SW480 (cell line): ENCODE measurements at places on chromosomes 4 and X.

- no peak for DNase-seq
These were observed 67.0 kb downstream of the SEL1L3 start for GRCh38 chr4:25795566-25796454.

- DNase-seq, result no peak
These were observed 281.6 kb downstream of the SLC7A11 start for GRCh38 chr4:137960371-137961050.

- no peak for DNase-seq
These were observed 261.1 kb upstream of the PLCXD1 start for GRCh38 chrX:19912-20571.

GRCh38 chr4:98685225-98686042 lies 27.0 kb upstream of the TSPAN5 start:
- no peak for DNase-seq

DNA sequence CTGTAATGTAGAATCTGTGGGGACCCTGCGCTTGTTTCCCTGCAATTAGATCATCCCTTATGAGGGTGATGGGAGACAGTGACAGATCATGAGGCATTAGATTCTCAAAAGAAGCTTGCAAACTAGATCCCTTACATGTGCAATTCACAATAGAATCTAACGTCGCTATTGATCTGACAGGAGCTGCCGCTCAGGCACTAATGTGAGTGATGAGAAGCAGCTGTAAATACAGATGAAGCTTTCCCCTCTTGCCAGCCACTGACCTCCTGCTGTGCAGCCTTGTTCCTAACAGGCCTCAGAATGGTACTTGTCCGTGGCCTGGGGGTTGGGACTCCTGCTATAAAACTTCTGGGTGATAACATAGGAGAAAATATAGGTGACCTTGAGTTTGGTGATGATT lies 1076.8 kb downstream of the PDHA2 start:
- DNase-seq, result no peak

- no peak for DNase-seq
These were observed 37.7 kb upstream of the ENPP6 start for GRCh38 chr4:184255361-184255760.

DNA sequence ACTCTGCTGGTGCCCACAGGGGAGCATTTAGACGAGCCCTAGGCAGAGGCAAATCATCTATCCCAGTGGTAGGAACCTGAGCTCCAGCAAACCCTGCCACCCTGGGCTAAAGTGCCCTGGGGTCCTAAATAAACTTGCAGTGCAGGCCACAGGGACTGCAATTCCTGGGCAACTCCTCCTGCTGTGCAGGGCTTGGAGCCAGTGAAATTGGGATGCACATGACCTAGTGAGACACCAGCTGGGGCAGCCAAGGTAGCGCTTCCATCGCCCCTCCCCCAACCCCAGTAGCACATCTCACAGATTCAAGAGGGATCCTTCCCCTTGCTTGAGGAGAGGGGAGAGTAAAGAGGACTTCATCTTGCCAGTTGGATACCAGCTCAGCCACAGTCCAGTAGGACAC lies 44.1 kb downstream of the CHRNA9 start:
- no peak for DNase-seq

GRCh38 chr4:165621983-165622382 lies 243.2 kb downstream of the CPE start:
- DNase-seq, result no peak

DNA sequence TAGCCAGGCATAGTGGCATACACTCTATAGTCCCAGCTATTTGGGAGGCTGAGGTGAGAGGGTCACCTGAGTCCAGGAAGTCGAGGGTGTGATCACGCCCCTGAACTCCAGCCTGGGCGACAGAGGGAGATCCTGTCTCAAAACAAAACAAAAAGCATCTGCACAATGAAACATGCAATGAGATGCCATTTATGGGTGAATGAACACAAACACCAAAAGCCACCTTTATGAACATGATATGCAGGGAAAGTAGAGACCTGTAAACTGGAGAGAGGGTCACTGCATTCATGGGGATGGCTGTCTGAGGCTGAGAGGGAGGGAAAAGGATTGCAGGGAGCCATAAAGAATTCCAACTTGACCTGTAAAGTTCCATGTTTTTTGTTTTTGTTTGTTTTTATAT lies 70.7 kb downstream of the EVC start:
- DNase-seq, result no peak

DNA sequence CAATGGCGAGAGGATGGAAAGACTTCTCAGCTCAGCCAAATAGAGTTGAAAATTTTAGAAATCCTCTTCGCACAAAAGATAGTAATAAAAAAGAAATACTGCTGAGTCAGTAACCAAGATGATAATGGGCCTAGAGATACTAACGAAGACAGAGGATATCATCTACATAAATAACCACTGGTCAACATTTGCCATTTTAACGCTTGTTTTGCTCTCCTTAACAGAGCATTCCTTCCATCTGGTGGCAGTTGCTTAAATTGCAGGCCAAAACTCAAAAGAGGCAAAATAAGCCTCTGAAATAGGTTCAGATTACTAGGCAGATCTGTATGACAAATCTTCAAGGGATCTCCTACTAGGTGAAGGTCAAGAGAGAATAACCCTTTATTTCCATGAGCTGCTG lies 51.7 kb upstream of the MCF2 start:
- peak; percentile 2 for DNase-seq

DNA sequence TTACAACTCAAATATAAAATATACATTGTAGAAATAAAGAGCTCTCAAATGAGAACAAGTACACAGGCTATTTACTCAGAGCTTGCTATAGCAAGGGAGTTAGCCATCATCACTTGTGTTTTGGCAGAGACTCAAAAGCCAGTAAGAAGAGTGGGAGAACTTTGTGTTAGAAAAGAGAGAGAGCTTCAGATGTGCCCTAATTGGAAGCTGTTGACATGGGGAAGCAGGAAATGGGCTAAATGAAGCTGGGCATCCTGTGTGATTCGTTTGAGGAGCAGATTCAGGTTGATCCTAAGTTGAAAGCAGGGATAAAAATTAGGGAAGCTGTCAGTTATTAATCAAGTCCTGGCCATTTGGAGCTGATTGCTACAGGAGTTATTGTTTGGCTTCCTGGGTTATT lies 207.4 kb upstream of the MAOA start:
- DNase-seq, result no peak

GRCh38 chrX:21683941-21684340 lies 25.8 kb upstream of the KLHL34 start:
- peak; percentile 10 for DNase-seq

DNA sequence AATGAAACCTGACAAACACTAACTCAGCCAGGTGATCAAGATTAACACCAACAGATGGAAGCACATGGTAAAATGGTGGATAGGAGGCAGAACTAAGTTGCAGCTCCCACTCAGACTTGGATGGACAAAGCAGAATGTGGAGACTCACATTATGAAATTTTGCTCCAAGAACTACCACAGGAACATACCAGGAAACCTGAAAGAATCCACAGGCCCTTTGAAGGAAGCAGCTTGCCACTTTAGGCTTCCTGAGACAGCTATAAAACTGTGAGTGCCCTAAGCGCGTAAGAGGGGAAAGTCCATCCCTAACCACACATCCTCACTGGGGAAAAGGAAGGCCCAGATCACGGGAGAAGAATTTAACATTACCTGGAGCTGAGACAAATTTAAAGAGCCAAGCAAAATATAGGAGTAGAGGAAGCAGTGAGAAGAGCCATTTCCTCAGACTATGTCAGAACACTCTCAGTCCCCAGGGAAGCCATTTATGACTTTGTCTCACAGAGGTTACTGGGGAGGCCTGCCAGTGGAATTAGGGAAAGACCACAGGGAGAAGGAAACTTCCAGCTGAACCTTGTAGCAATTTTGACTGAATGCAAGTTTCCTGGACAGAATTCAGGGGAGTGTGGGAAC lies 224.5 kb downstream of the TEX13C start:
- no peak for DNase-seq

- DNase-seq, result no peak
These were observed 57.4 kb upstream of the PITX2 start for GRCh38 chr4:110680265-110680664.

GRCh38 chr4:1768367-1769034 lies 24.6 kb upstream of the FGFR3 start:
- no peak for DNase-seq

- DNase-seq, result no peak
These were observed 45.5 kb upstream of the LCORL start for GRCh38 chr4:18067031-18067430.

DNA sequence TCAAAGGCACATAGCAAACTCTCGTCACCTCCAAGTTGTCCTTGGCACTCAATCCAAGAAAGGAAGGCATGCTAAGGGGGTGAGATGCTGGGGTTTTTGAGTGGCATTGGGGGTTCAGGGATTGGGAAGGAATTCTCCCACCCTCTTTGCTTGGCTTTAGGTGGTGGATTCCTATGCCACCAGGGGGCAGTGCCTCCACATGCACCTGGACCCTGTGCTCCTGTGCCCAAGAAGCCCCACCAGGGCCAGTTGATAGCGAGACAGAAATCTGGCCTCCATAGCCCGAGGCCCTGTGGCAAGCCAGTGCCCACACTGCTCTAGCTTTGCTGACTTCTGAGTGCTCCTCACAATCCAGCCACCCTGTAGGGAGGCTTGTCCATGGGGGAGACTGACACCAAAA lies 2.0 kb upstream of the FATE1 start:
- peak; percentile 17 for DNase-seq

DNA sequence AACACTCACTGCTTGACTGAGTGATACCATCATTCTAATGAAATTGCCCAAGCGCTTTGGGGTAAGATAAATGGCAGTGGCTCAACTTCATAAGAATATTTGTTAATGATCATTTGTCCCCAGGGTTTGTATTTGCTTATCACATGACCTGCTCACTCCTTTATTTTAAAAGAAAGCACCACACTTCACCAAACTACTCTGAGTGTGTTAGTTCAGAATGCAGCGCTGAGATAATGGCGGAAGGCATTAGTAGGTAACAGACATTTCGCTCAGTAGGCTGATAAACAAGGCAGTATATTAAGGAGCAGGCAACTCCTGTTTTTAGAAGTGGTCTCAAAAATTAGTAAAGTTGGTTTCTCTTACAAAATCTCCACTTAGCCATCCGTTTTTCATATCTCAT lies 1.6 kb downstream of the SNX25 start:
- no peak for DNase-seq

GRCh38 chr4:4333265-4333706 lies 43.2 kb downstream of the ZBTB49 start:
- peak; percentile 78 for DNase-seq

- no peak for DNase-seq
These were observed 7.9 kb upstream of the FGF13 start for GRCh38 chrX:138719396-138719795.

GRCh38 chr4:10175626-10176025 lies 59.0 kb upstream of the WDR1 start:
- no peak for DNase-seq

DNA sequence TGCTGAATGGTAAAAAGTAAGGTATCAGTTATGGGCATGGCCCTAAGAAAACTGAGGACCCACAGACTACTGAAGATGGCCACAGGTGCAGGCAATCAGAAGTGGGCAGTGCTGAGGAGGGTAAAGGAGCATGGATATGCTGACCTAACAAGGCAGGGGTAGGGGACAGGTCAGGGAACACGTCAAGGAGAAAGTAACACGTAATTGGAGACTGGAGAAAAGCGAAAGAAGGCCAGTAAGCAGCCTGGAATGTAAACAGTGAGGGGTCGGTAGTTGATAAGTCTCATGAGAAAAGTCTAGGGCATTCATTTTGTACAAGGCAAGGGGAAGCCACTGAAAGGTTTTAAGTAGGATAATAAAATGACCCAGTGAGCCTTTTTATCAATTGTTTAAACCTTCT lies 153.3 kb downstream of the PRDM5 start:
- no peak for DNase-seq

DNA sequence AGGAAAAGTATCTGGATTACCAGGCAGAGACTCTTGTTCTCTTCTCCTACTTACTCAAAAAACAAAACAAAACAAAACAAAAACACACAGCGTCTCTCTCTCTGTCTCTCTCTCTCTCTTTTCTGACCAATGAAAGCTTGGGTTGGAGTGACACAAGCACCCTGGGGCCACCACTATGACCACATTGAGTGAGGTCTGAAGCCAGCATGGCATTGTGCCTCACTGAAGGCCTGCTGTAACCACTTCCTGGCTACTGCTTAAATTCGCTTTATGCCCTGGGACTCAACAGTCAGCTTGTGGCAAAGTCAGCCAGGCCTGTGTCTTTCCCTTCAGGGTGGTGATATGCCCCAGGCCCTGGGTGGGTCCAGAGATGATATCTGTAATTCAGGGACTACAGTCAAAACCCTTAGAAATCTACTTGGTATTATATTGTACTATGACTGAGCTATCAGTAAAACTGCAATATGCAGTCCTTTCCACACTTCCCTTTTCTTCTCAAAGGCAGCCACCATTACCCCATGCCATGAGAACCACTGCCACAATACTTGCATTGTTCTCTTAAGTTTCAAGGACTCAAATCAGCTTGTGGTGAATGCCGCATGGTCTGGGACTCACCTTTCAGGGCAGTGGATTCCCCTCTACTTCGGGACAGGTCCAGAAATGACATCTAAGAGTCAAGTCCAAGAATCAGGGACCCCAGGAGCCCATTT lies 606.8 kb upstream of the KLHL4 start:
- DNase-seq, result no peak

DNA sequence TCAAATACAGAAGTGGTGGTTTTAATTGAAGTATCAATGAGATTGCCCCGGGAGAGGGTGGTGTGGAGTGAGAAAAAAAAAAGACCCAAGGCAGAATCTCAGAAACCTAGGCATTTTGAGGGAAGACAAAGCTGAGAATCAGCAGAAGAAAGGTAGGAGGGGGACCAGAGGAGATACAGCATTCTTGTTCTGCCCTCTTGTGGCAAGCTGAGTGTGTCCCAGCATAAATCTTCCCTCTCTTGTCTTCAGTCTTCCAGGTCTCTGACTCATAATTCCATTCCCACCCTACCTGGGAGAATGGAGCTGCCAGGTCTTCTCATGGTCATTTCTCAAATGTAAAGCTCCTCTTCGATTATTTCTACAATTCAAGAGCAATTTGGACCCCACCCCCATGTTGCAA lies 32.7 kb upstream of the MAGED1 start:
- DNase-seq, result peak; percentile 24

GRCh38 chr4:83250687-83251446 lies 33.7 kb downstream of the COQ2 start:
- no peak for DNase-seq

- no peak for DNase-seq
These were observed 51.6 kb downstream of the TMEM150C start for GRCh38 chr4:82510216-82510615.

GRCh38 chrX:32591589-32591988 lies 619.8 kb downstream of the DMD start:
- DNase-seq, result no peak

- no peak for DNase-seq
These were observed 1454.1 kb downstream of the PCDH19 start for GRCh38 chrX:98956014-98956413.

GRCh38 chr4:41456559-41457101 lies 81.3 kb upstream of the LIMCH1 start:
- no peak for DNase-seq

DNA sequence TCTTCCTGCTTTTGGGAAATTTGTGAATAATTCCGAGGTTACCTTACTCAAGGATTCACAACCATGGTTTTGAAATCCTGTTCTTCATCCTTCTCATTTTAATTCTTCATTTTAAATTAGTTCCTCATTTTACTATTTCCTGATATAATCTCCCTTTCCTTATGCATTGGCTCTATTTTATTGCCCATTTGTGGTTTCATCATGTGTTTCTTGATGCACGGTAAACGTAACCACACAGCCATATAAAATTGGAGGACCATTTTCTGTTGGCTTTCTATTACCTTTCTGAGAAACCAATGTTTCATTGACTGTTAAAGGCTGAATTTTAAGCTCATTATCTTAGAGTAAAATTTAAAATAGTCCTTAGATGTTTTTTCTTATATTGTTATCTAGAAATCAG lies 100.3 kb upstream of the NDST4 start:
- DNase-seq, result no peak
